ENCODE measurements at places on chromosomes 1 and 21. TPM values are rescaled to one million over a fixed set of nuclear protein-coding genes. Genes with fewer than 3 reads are reported as not detected.

ERICH3 gene
- total RNA-seq, result not detected

SNX7 gene
- 85.6 TPM for total RNA-seq

VASH2 gene
- not detected for total RNA-seq

KRTAP13-2 gene
- not detected for total RNA-seq

PTPRC gene
- total RNA-seq, result 0.16 TPM

HPCAL4 gene
- total RNA-seq, result not detected

CYP4A11 gene
- not detected for total RNA-seq

SH3BGRL3 gene
- 18.7 TPM for total RNA-seq

ADIPOR1 gene
- total RNA-seq, result 109 TPM

MIS18A gene
- 2.4 TPM for total RNA-seq

WLS gene
- total RNA-seq, result 40.7 TPM

LRRC39 gene
- total RNA-seq, result 0.65 TPM

BCAN gene
- not detected for total RNA-seq

RNU1-3 gene
- under 0.01 TPM for total RNA-seq

IGSF3 gene
- total RNA-seq, result 7.7 TPM

RIMS3 gene
- total RNA-seq, result 0.36 TPM

ANGPTL3 gene
- total RNA-seq, result 0.12 TPM

HES3 gene
- not detected for total RNA-seq

HSF2BP gene
- total RNA-seq, result 2.3 TPM

KANK4 gene
- total RNA-seq, result 0.49 TPM

PYGO2 gene
- total RNA-seq, result 17.2 TPM

FCRLB gene
- 0.49 TPM for total RNA-seq

EBNA1BP2 gene
- total RNA-seq, result 33.5 TPM

PATJ gene
- total RNA-seq, result 11.1 TPM

PERM1 gene
- not detected for total RNA-seq

FBXO44 gene
- 25.8 TPM for total RNA-seq

GNG12 gene
- total RNA-seq, result 166 TPM

TMEM81 gene
- 0.73 TPM for total RNA-seq

LCE1D gene
- not detected for total RNA-seq

RBP7 gene
- total RNA-seq, result not detected

IFI44L gene
- total RNA-seq, result 8.5 TPM

SPATA45 gene
- not detected for total RNA-seq

NMNAT2 gene
- total RNA-seq, result 3.3 TPM

OR1C1 gene
- not detected for total RNA-seq

SMIM1 gene
- total RNA-seq, result 2.7 TPM

ZNF697 gene
- 7.4 TPM for total RNA-seq

GJB5 gene
- not detected for total RNA-seq

RGS18 gene
- total RNA-seq, result not detected

SAMD11 gene
- total RNA-seq, result 1.8 TPM

OPRD1 gene
- total RNA-seq, result not detected

GSTM5 gene
- total RNA-seq, result 6.0 TPM

INAVA gene
- not detected for total RNA-seq

TMEM222 gene
- total RNA-seq, result 36.5 TPM

CREB3L4 gene
- total RNA-seq, result 4.4 TPM

CELA2A gene
- not detected for total RNA-seq

OXCT2 gene
- total RNA-seq, result 1.8 TPM

CLCA1 gene
- not detected for total RNA-seq

Data from hair follicle dermal papilla cell (primary cell).